ENCODE measurements at places on chromosomes 6 and 20.

- no peak for DNase-seq
These were observed 14.3 kb downstream of the KLHL31 start for GRCh38 chr6:53651205-53651763.

DNA sequence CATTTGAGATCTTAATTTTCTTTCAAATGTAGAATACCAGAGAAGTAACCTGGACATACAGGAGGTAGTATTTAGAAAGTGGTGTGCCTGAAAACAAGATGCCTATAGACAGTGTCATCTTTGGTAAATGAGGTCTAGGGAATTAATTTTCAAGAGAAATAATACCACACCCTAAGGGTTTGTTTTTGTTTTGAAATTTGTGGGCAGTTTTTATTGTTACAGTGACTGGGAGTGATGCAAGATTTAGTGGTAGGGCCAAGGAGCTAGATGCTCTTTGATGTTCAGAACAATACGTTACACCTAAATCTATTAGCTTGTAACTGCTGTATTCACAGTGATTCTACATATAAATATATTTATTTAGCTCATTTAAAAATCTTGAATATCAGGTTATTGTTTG, 856.5 kb upstream of the MAP3K7 start:
- DNase-seq: no peak

- DNase-seq: no peak
These were observed 274.7 kb upstream of the SUPT3H start for GRCh38 chr6:45652416-45652815.

DNA sequence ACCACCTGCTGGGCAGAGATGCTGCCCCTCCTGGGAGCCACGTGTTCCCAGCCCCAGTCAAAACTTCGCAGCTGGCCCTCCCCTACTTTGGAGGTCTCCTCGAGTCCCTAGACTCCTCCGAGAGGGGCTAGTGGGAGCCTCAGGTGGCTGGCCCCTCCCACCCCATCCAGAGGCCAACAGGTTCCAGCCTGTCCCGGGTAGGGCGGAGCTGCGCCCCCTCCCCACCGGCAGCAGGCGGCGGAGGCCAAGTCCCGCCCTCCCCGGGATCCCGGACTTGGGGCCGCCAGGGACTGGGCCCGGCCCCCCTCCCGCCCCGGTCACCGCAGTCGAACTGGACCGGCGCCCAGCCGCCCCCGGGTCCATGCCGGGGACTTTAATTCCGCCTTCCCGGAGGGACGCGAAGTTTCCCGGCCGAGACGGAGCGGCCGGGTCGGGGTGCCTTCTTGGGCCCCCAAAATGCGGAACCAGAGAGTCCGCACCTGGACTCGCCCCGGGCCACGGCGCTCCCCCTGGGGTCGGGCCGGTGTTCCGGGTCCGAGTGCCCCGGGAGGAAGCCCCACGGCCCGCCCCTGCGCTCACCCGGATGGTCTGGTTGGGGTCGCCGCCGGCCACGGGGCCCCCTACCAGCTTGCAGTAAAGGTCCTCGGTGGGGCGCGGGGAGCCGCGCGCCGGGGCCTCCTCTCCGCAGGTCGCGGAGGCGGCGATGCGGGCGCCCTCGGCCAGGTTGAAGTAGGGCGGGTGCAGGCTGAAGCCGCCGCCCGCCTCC, 559 bp downstream of the LAMA5 start:
- no peak for DNase-seq

GRCh38 chr6:30885481-30885998, 1.2 kb downstream of the DDR1 start:
- DNase-seq: no peak

DNA sequence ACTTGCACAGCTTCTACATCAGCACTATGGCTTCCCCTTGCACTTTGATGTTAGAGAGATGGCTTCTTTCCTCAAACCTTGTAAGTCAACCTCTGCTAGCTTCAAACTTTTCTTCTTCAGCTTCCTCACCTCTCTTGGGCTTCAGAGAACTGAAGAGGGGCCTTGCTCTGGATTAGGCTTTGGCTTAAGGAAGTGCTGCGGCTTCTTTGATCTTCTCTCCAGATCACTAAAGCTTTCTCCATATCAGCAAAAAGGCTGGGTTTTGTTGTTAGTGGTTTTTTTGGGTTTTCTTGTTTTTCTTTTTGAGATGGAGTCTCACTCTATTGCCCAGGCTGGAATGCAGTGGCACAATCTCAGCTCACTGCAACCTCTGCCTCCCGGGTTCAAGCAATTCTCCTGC, 24.0 kb downstream of the CDK5RAP1 start:
- no peak for DNase-seq

DNA sequence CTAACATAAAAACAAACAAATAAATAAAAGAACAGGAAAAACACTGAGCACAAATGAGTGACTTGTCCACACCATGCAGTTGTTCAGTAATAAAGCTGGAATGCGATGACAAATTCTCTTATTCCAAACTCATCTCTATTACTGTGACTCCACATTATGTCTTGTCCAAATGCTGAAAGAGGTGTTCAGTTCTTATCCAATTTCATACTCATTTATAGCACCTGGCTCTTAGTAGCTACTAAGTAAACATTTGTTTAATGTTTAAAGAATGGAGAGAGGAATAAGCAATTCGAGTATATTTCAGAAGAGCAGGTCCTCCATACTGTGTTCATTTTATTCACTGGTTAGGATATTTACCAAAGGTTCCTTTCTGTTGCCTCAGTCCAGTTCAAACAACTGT, 439.0 kb upstream of the JAG1 start:
- no peak for DNase-seq

DNA sequence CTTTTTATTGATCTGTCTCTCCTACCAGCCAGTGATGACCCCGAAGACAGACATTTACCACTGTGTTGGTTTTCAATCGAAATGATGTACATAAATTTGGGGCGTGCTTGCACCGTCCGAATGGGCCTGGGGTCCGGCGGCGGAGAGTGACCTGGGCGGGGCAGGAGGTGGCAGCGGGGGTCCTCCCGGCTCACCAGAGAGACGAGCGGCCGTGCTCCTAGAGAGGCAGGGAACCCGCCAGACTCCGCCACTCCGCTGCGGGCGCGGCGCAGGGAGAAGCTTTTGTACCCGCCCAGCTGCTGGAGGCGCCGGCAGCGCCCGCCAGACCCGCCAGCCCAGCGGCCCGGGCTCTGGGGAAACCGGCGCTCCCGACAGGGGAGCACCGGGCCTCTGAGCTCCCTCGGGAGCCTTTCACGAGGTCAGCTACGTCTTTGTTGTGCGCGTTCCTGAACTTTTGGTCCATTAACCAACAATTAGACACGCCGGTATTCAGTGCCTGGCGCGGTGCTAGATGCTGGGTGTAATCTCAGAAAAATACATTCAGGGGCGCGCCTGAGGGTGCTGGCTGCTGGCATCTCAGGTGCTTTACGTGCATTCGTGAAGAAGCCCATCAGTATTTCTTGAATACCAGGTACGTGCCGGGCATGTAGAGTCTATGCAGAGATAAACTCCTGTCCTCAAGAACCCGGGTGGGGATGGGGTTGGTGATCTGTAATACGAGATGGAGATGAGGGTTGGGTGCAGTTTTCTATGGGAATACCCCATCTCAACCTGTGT, at the start of gene PGBD1:
TSS of gene PGBD1 (plus strand) at position 285 of the 777 bp plus-strand sequence. CDS start 2,242 bp downstream, outside the sequence.
- DNase-seq: peak; percentile 41

DNA sequence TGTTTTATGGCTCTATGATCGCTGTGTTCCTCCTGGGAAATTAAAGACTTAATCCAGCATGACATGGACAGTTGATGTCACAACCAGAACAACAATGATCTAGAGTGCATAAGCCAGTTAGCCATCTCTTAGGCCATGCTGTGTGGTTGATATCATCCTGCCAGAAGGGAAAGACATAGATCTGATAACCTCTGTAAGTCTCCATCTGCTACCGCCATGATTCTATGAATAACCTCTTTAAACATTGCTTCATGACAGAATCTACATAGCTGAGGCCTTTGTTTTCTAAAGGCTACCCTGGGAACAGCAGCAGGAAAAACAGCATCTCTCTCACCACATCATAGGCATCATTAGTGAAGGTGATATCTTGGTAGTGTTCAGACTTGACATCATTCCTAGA, 117.6 kb upstream of the PHACTR1 start:
- DNase-seq: no peak

- DNase-seq: no peak
These were observed 11.7 kb downstream of the MYLIP start for GRCh38 chr6:16140607-16141006.

GRCh38 chr20:17610566-17611289, 40.9 kb downstream of the DSTN start:
- no peak for DNase-seq

GRCh38 chr6:97097068-97098047, 172.8 kb downstream of the KLHL32 start:
- DNase-seq: no peak

- no peak for DNase-seq
These were observed 839.4 kb downstream of the MAFB start for GRCh38 chr20:39849664-39850063.

All from D721Med (cell line).